IPS-NIHi11 (cell line): ENCODE measurements at places on chromosomes 5 and 9.
A peak's percentile ranks its signal among the peaks of the same experiment; 100 is the strongest.

DNA sequence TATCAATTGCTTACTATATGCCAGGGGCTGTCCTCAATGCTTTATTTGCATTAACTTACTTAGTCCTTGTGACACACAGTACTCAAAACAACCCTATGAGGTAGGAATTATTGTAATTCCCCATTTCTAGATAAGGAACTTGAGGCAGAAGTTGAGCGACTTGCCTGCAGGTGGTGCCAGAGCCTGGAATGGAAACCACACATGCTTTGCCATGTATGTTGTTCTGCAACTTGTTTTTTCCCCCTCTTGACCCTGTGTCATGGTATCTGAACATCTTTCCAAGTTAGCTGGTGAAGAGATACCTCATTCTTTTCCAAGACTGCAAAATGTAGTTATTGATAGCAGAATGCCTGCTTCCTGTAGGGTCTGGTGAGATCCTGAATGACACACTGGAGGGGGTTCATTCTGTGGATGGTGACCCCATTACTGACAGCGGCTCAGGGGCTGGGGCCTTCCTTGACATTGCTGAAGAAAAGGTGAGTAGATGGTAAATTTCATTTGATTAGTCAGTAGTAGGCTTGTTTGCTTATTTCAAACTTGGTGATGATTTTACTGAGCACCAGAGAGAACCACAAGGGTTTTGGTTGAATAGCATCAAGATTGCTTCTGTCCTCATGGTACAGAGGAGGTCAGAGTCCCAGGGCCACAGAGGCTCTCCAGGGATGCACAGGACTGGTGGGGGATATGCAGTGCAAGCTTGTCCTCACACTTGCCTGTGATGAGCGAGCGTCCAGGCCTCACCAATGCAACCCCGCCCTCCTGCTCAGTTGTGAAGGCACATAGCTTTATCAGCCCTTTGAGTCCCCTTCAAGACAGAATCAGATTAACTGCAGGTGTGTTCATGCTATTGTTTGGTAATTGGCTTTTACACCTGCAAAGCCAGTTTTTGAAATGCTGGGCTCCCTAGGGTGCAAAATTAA is 57.0 kb downstream of the COL15A1 start:
- DNase-seq = no peak

DNA sequence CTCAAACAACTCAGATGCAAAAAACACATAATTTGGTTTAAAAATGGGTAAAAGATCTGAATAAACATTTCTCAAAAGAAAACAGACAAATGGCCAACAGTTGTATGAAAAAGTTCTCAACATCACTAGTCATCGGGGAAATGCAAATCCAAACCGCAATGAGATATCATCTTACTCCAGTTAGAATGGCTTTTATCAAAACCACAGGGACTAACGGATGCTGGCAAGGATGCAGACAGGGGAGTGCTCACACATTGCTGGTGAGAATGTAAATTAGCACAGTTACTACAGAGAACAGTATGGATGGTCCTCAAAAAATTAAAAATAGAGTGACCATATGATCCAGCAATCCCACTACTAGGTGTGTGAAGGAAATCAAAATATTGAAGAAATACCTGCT is 589.1 kb upstream of the ADAMTS16 start:
- no peak for DNase-seq

- DNase-seq = no peak
These were observed 257.9 kb downstream of the ZSWIM6 start for GRCh38 chr5:61589946-61590345.

- DNase-seq = no peak
These were observed 28.0 kb downstream of the TNIP1 start for GRCh38 chr5:151052836-151053235.

- no peak for DNase-seq
These were observed 70.4 kb upstream of the IFNE start for GRCh38 chr9:21552244-21553170.

- peak; percentile 14 for DNase-seq
These were observed 129.6 kb downstream of the EPB41L4A start for GRCh38 chr5:112289465-112289864.

GRCh38 chr5:59842999-59843398 is 50.5 kb downstream of the PDE4D start:
- DNase-seq = no peak

GRCh38 chr5:156366521-156366920 is 39.6 kb downstream of the SGCD start:
- no peak for DNase-seq

DNA sequence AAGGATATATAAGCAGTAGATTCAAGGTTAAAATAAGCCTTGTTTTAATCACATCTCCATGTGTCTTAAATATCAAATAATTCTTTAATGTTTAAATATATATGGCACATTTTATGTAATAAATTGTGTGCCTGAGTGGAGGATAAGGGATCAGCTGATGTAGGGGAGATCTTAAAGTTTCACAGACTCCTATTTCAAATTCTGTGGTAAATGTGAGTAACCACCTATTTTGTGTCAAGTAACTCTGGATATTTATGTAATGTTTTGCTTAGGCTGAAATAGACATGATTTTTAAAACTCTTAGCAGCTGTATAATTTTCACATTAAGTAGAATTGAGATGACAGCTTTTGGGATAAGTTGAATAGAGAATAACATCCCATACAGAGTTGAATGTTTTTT is 41.3 kb upstream of the ITGA2 start:
- DNase-seq = no peak

DNA sequence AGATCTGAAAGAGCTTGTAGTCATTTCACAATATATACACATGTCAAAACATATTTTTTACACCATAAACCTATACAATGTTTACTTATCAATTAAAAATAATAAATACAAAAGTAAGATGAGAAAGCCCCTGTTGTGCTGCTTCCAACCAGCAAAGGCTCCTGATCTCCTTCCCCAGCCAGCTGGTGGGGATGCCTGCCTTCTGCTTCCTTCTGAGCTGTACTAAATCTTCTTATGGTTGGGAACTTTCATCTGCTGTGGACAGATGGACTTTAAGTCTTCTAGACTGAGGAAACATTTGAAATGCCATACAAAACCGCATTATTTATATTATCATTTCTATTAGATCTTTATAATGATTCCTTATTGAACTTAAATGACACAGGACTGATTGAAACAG is 745.3 kb upstream of the CHD1 start:
- no peak for DNase-seq

- peak; percentile 89 for DNase-seq
These were observed at the start of gene GPSM1 for GRCh38 chr9:136327304-136327974. GPSM1 (plus strand) TSS chr9:136327539; CDS start chr9:136327696, 157 bp downstream.

GRCh38 chr5:130724658-130725057 is 440.4 kb downstream of the HINT1 start:
- no peak for DNase-seq

GRCh38 chr5:73437101-73437776 is 11.3 kb downstream of the FOXD1 start:
- peak; percentile 84 for DNase-seq

DNA sequence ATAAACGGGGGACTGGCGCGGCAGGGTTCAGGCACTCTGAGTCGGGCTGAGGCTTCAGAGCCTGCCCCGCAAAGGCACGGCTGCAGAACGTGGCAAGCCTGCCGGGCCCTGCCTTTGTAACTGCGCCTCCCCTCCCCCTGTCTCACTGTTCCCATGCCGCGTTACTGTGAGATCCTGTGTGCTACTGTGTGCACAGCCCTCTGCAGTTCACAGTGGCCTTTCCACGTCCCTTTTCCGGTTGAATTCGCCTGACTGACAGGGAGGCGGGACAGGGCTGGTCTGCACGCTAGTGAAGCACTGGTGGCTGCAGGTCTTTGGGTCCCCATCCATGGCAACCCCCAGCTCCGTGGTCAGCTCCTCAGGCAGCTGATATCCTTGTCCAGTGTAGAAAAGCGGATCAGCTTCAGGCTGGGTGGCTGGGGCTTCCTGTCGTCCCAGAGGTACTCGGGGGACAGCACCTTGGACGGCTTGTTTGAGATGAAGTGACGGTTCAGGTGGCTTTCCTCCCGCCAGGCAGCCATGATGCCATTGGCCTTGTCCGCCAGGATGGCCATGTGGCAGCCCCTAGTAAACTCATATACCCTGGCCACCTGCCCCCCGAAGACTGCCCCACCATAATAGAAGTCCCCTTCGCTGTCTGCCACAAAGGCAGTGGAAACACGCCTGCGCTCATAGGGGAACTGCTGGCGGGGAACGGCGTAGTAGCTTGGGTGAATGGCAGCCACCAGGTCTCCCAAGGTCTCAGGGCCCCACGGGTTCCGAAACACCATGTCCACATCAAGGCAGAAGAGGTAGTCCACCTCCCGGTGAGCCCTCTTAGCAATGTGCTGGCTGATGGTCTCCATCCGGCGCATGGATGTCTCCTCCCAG is 10.3 kb downstream of the GBGT1 start:
- no peak for DNase-seq

DNA sequence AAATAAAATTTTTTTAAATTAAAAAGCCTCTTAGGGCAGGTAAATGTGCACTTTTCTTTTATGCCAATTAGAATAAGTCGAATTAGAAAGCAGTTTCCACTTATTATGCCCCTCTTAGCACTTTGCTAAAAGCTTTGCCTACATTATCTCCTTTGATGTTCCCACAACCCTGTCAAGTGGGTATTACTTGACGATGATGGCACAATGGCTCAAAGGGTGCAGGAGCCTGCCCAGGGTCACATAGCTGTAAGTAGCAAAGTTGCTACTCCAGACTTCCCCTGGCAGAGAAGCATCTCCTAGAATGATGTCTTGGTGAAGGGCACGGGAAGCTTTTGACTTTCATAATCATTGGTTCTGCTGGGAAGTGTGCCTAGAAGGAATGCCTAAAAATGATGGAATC is 18.4 kb upstream of the IQGAP2 start:
- DNase-seq = no peak

DNA sequence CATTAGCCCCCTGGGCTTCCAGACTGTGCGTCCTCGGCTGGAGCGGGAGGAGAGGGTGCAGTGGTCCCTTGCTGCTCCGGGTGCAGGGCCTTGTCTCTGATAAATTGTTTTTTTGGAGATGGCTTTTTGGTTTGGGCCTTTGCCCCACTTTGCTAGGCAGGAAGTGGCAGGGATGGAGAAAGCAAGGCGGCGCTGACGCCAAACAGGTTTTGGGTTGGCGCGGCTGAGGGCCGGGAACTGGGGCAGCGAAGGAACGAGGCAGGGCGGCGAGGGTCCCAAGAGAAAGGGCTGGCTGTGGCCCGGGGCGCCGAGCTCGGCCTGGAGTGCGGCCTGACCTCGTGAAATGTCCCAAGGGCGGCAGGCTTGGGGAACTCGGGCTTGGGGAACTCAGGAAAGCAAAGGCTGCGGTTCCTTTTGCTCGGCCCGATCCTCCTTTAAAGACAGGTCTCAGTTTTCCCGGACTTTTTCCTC is 4.1 kb downstream of the LHX2 start:
- no peak for DNase-seq

- DNase-seq = peak; percentile 69
These were observed 8.9 kb downstream of the CXCL14 start for GRCh38 chr5:135569755-135570452.

DNA sequence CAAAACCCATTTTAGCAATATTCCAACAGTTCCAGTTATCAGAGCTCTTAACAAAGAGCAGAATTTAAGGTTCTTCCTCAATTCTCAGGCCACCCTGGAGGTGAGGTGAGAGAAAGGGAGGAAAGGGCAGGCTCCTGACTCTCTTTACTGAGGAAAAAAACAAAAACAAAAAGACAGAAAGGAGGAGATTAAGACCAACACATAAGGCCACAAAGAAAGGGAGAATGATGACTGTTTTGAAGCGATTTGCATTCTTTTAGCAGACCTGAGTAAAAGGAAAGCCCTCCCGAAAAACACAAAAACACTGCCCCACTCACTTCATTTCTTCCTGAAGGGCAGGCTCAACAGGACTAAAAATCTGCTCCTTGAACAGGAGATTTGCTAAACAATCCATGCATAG is 300.5 kb downstream of the ARL15 start:
- DNase-seq = peak; percentile 14

GRCh38 chr9:20872340-20872977 is 159.0 kb downstream of the HACD4 start:
- peak; percentile 29 for DNase-seq

GRCh38 chr9:127628758-127629467 is 16.8 kb downstream of the STXBP1 start:
- no peak for DNase-seq

GRCh38 chr9:5002811-5003210 is 17.7 kb downstream of the JAK2 start:
- no peak for DNase-seq

- DNase-seq = no peak
These were observed 52.9 kb upstream of the CD180 start for GRCh38 chr5:67249590-67249895.

GRCh38 chr5:876398-877365 is 15.9 kb downstream of the BRD9 start:
- no peak for DNase-seq

DNA sequence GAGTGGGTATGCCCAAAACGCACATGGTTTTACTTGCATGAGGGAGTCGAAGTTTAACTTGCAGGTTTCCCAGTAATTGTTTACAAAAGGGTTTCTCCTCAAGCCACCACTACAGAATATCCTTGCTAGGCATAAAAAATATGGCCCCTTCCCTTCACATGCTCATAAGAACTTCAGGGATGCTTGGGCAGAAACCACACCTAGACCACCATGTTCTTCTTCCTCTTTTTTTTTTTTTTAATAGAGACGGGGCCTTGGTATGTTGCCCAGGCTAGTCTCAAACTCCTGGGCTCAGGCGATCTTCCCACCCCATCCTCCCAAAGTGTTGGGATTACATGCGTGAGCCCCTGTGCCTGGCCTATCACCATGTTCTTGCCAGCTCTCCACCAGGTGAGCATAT is 18.6 kb upstream of the PLIN2 start:
- no peak for DNase-seq

- DNase-seq = no peak
These were observed 36.9 kb upstream of the GLRA1 start for GRCh38 chr5:151961557-151961956.

DNA sequence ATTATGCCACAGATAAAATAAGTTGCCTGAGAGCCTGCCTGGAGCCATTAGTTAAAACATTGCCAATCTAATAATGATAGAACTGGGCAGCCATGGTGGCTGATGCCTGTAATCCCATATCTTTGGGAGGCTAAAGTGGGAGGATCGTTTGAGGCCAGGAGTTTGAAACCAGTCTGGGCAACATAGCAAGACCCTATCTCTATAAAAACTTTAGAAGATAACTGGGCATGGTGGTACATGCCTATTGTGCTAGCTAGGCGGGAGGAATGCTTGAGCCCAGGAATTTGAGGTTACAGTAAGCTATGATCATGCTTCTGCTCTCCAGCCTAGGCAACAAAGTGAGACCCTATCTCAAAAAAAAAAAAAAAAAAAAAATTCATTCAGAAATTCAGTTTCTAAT is 52.6 kb downstream of the RAI14 start:
- DNase-seq = no peak

DNA sequence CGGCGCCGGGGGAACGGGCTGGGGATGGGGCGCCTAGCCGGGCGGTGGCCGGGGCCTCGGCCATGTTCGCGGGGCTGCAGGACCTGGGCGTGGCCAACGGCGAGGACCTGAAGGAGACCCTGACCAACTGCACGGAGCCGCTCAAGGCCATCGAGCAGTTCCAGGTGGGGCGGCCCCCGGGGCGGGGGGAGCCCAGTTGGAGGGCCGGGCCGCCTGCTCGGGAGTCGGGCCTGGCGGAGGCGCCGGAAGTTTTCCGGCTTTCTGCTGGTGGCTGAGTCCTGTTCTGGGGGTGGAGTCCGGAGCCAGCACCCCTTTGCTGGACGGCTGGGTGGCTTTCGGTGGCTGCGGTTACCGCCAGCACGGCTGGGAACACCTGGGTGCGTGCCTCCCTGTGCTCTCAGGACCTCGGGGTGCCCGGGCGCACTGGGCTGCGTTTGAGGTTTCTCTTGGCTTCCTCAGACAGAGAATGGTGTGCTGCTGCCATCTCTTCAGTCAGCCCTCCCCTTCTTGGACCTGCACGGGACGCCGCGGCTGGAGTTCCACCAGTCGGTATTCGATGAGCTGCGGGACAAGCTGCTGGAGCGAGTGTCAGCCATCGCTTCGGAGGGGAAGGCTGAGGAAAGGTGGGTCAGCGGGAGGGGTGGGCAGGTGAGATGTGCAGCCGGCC is 454 bp downstream of the NELFB start:
- DNase-seq = no peak
